Left hindlimb (tissue), 1 donor: ENCODE measurements at places on chromosomes 5 and 9.

DNA sequence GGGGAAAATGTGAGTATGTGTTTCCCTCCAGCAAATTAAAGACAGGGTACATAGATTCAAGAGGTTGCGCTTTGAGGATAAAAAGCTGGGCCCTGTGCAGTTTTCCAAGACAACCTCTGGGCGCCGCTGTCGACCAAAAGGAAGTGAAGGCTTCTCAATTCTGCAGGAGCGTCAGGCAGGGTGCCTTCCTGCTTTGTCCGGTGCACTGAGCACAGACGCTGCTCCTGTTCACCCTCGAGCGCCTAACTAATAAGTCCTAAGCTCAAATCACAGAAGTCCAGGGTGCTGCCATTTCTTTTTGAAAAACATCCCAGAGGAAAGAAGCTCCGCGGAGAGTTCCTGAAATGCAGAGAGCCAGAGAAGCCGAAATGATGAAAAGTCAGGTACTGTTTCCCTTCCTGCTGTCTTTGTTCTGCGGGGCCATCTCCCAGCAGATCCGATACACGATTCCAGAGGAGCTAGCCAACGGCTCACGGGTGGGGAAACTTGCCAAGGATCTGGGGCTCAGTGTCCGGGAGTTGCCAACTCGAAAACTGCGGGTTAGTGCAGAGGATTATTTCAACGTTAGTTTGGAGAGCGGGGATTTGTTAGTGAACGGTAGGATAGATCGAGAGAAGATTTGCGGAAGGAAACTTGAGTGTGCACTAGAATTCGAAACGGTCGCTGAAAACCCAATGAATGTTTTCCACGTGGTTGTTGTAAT, at the start of gene PCDHGB1:
Gene PCDHGB1, plus strand, starts transcription at position 183 of the 703 bp plus-strand sequence. Its CDS starts 162 bp downstream, at position 345.
- DNase-seq = no peak

DNA sequence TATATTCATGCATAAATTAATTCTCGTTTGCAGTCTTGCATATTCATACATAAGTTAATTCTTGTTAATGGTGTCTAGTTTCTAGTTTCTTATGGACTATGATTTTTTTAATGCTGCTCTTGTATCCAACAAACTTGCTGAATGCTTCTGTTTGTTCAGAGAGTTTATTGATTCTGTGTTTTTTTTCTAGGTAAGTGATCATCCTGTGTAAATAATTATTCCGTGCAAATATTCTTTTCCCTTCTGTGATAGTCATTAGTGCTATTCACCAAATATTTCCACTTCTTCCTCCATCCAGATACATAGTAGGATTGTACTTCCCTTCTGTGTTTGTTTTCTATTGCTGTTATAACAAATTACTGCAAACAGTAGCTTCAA, 35.8 kb upstream of the SHISAL2B start:
- DNase-seq = no peak

DNA sequence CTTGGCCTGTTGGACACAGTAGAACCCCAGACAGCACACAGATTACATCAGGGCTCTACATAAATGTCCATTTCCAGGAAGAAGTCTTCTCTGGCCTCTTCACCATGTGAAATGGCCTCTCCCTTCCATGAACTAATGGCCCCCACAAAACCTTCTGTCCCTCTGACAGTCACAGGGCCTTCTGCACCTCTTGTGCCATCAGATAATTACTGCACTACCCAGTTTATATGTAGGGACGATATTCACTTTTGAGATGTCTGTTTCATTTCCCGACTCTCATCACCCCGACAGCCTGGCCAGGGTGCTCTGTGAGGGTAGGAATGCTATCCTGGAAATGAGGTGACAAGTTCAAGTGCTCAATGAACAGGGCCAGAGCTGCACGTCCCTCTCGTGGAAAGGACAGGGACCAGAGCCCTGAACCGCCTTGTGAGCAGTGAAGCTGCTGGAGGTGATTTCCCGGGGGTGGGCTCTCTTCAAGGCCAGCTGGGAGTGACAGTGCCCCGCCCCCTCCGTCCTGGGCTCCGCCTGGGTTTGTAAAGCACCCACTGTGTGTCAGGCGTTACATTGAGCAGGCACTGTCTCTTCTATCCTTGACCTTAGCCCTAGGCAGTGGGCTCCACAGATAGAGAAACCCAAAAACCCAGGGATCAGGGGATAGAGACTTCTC, 3.0 kb upstream of the FAM78A start:
- DNase-seq = no peak

- no peak for DNase-seq
Observed at GRCh38 chr9:106060885-106061284, 366.5 kb downstream of the TMEM38B start.

DNA sequence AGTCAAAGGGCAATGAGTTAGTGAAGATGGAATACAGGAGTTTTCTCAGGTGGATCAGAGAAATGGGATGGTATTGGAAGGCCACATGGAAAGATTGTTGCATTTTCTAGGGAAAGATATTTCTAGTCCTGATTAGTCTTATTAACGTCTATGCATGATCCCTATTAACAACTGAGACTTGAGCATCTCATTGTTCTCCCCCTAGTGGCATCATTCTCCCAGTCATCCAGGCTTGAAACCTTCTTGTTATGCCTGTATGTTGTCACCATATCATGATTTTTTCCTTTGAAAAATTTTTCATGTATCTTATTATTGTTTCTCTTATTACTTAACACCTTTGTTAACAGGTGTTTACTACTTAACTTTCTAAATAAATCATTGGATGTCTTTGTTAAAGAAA, 34.4 kb downstream of the KIF2A start:
- no peak for DNase-seq

DNA sequence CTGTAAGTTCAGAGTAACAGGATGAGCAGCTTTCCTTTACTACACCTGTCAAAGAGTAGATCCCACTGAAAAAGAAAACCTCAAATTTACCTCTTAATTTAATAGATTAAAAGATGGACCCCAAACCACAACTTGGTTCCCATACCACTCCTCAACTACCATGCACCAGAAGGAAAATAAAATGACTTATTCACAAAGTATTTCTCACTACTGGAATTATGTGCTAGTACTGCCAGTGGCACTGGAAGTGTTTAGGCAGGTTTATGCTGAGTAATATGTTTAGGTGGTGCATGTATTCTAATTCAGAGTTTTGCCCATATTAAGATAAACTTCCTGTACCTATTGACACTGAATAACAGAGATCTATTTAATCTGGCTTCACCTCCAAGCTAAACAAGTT, 6.6 kb downstream of the PLK2 start:
- DNase-seq = no peak

DNA sequence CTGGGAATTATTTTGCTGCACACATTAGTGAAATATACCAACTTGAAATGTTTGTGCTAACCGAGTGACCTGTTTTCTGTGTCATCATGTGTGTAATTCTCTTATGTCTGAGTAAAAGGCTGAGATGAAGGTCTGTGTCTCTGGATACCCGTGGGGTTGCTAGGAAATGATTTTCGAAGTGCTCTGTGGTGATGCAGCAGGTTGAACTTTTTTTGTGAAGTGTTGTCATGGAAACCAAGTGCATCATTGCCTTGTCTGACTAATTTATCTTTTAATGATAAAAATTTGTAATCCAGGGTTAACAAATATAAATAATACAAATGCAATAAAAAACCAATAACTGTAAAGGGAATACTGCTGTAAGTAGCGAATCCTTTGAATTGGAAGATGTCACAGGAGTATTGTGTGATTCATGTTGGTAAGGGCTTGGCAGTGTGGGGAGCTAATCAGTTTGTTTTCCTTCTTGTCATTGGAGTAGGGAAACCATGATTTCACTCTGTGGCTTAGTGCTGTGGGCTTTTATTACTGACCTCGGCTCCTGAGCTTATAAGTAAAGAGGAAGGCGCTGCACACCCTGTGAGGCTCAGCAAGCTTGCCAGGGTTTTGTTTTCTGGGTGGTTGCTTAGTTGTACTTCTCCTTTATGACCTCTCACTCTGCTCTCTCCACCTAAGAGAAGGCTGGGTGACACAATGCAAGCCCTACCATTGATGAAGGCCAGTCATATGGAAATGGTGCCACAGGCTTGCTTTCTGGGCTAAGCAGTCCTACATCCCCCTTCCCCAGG, 22.3 kb downstream of the PDE8B start:
- no peak for DNase-seq

GRCh38 chr5:54009828-54010227, 300.5 kb downstream of the ARL15 start:
- DNase-seq = no peak

GRCh38 chr5:139183502-139183901, 14.7 kb downstream of the SIL1 start:
- DNase-seq = no peak

GRCh38 chr9:98317134-98317857, 61.8 kb upstream of the TBC1D2 start:
- DNase-seq = no peak

DNA sequence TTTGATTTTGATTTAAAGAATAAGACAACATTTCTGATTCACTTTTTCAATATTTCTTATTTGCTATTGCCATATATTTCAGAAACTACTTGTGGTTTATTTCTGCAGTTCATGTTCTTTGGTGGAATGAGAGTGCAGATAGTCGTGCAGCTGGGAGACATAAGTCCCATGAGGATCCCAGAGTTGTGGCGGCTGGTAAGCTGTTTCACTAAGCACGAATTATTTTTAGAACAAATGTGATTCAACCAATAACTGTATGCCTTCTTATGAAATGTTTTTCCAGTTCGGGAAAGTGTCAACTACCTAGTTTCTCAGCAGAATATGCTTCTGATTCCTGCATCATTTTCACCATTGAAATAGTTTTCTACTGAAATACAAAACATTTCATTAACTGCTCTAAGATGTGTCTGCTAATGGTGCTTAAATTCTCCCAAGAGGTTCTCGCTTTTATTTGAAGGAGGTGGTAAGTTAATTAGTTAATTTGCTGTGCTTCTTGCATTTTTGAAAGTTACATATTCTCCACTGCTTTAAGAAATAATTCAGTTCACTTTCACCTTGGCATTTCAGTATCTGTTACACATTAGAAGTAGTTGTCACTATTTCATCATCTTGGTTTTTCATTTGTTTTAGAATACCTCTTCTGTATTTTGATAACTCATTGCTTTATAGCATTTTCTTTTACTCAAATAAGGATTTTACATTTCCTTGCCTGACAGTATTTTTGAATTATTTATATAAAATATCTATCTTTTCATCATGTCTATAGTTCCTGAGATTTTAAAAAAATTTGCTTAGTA, 9.0 kb downstream of the NIPSNAP3B start:
- no peak for DNase-seq
